MV-4-11 (cell line): ENCODE measurements at places on chromosomes 2 and 18.

DNA sequence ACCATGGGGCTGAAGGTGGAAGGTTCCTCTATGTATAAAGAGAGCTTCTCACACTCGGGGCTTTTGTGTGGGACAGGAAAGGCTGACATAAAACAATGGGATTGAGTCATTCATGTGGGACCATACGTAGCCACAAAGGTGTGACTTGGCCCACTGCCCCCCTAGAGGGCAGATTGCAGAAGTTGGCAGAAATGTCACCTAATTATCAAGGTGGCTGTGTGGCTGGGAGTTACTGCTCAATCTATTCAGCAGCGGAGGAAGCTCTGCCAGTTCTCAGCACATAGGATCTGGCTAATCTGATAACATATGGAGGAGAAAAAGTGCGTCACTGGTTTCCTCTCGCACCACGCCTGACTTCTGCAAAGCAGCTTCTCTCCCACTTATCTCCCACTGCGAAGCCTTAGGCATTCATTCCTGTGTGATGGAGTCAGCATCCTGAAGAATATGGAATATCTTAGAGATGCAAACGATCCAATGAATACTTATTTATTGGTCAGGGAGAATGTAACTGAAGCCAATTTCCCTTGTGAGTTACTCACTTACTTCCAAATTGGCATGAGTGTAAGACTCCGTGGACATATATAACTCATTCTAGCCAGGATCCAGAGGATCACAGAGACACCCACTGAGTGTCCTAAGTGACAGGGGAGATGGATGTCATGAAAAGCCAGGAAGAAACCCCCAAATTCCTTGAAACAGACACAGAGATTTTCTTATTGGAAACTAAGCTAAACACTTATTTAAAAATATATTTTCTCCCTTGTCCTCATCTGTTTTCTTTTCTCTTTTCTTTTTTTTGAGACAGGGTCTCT is 344.8 kb downstream of the TGIF1 start:
- no peak for DNase-seq

DNA sequence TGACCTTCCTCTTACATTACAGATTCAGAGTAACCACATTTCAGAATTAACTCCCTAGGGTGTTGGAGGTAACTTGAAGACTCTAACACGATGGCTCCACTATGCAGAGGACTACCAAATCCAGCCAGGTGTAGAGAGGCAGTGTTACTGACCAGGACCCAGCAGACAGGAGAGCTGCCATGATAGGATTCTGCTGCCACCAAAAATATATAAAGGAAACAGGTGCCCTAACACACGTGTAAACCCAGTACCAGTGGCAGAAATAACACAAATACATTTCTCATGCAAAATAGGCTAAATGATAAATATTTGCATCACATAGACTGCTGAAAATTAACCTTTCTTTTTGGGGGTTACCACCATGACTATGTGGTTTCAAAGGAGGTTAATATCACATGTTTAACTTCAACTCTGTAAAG is 7.0 kb downstream of the ZBTB14 start:
- DNase-seq, result no peak

GRCh38 chr18:50117863-50118262 is 77.1 kb downstream of the MYO5B start:
- DNase-seq, result no peak

DNA sequence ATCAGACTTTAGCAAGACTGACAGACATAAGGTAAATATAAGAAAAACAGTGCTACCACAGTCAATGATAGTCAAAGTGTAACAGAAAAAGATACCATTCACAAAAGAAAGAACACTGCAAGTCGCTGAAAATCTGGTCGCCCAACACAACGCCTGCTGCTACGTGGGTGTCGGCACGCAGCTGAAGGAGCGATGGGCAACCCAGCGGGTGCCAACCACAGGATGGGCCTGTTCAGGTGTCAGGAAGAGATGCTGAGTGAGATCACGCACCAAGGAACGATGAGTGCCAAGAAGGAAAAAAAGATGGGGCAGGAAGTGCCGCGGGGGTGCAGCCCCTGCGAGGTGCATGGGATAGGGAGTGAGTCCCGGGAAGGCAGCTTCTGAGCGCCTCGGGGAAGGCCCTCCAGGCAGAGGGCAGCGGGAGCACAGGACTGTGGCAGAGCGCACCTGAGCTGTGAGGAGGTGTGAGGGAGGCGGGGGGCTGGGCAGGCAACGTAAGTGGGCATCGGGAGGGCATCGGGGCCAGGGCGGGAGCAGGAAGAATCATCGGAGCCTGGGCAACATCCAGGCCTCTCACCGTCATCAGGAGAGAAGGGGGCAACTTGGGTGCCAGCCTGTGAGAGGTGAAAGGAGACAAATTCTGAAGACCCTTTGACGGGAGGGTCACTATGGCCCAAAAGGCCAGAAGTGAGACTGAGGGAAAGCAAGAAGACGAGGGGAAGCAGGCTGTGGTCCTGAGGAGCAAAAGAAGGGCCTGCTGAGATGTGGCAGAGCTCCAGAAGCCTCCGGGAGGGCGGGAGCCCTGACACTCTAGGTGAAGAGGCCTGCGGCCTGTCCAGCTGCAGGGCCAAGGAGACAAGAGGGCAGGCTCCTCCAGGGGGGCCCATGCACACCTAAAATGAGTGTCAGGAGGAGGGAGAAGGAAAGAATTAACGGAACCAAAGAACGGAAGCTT is 14.8 kb upstream of the MTERF4 start:
- no peak for DNase-seq

DNA sequence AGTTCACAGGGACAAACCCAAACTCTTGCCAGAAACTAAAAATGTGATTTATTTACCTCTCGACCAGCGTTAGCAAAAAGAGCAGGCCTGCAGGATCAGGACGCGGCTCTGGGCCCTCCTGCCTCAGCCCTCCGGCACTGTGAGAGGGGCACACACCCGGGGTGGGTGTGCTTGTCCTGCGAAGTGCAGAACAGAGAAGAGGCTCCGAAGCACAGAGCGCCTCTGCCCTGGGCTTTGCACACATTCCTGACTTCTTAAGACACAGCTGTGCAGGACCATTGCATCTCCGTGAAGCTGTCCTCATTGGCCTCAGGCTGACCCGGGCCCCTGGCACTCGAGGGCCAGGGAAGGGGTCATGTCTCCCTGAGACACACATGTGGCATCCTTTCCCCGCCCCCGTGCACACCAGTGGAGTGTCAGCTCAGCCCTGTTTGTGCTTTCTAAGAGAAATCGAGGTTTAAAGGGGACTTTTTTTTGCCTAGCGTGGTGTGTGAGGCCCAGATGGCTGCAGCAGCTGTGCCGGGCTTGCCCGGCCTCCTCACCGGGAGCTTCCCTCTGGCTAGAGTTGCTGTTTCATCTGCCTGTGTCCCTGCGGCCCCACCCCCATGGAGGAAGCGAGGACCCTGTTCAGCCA is 9.9 kb upstream of the NFATC1 start:
- no peak for DNase-seq

DNA sequence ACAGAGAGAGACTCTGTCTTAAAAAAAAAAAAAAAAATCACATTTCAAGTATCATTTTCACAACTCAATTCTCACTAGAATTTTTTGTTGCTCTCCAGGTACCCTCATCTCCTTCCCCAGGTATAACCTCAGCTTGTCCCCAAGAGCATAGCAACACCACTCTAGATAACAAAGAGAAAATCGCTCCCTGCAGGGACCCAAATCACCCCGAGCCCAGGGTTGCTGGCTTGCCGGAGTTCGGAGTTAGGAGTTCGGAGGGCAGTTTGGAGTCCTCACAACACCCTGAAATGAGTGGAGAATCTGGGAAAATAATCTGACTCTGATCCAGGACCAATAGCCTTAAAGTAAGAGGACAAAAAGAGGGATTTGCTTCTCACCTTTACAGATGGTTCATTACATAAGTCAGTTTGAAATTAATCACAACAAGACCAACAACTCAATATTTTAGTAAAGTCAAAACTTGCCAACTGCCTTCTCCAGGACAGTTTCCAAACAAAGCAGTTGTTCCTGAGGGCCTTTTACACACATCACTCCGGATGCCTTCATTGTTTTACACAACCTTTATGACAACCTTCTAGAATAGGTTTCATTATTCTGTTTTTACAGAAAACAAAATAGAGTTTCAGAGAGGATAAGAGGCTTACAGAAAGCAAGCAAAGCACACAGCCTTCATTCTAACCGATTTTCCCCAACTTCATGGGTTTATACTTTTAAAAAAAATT is 59.1 kb downstream of the C2orf76 start:
- no peak for DNase-seq

GRCh38 chr2:127626175-127626574 is 19.8 kb upstream of the GPR17 start:
- no peak for DNase-seq

GRCh38 chr2:120656273-120656950 is 79.3 kb upstream of the GLI2 start:
- DNase-seq, result no peak

DNA sequence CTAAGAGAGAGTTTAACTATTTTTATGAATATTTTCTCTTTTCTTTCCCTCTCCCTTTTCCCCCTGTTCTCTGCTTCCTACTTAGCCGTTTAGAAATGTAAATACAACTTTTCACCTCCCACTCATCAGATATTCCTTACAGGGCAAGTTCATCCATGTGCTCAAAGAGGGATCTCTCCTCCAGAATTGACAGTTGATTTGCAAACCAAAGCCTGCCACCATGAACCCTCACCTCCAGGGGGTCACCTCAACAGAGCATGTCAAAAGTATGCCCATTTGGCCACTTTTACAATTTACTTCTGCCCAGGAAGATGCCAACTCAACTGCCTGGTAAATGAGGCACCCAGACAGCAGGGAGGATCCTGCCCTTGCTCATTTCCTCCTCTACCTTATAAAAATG is 149.2 kb upstream of the GYPC start:
- no peak for DNase-seq

DNA sequence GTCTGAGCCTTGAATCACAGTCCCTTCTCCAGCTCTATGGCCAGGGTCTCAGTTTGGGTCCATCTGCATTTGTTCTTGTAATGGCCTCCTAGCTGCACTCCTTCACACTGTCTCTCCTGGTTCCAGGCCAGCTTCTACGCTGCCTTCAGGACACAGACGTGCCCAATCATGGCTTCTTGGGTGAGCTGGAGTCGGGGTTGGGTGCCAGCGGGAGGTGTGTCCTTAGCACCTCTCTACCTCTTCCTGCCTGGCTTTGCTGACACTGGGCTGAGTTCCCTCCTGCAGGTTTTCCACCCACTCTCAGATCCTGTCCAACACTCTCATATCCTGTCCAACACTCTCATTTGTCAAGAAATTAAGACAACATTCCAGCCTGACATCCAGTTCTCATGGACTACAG is 9.6 kb downstream of the TRPM8 start:
- no peak for DNase-seq

GRCh38 chr2:239747274-239747673 is 277.9 kb downstream of the NDUFA10 start:
- no peak for DNase-seq

DNA sequence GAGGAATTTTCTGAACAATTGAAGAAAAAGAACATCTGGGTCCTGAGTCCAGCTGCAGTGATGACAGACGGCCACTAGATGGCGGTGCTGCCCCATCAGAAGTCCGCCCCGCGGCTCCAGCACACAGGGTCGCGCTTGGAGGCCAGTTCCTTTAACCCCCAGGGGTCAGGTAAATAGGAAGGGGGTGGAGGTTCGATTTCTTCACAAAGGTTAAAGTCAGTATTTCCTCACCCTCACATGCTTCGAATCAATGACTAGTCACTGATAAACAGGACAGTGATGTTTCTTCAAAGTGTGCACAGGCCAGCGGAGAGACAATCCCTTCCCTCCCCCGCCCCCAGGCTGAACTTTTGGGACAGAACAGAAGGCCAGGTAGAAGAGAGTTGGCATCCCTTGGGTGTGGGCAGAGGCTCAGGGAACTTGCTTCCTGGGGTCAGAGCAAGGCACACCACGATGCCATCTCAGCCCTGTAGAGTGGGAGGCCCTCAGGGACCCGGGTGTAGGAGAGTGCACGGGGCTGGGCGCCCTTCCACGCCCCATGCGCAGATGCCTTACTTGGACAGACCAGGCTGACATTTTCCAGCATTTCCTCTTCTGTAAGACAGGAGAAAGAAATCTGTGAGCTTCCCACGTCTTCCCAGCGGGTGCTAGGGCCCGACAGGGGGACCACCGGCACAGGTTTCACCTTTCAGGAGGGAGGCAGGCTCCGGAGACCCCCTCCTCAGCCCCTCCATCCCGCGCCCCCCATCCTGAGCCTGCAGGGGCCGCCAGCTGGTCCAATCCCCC is 722 bp downstream of the APOB start:
- DNase-seq, result peak; percentile 21

DNA sequence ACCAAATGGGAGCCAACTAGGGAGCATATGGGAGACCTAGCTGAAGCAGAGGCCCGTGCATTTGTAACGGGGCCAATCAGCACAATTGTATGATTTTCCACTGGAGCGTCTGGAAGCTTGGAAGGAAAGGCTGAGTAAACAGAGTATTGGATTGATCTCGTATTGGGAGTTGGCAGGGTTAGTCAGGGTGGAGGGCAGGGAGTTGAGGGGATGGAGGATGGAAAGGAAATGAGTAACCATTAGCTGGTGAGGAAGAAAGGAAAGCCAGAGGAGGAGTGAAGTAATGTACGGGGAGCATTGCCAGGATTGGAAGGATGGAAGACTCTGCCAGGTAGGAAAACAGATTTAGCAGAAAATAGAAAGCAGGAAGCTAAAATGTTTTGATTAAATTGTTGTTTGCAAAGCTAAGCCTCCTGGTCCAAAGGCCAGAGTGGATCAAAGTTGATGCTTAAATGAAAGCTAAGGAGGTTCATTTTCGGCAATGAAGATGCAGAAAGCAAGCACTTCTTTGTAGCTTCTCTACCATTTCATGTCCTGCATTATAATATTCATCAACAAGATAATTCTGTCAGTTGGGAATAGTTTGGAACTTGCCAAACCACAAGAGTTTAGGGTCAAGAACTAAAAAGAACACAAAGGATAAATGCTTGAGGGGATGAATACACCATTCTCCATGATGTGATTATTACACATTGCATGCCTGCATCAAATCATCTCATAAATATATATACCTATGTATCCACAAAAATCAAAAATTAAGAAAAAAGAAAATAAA is 75.6 kb upstream of the TTN start:
- DNase-seq, result no peak

DNA sequence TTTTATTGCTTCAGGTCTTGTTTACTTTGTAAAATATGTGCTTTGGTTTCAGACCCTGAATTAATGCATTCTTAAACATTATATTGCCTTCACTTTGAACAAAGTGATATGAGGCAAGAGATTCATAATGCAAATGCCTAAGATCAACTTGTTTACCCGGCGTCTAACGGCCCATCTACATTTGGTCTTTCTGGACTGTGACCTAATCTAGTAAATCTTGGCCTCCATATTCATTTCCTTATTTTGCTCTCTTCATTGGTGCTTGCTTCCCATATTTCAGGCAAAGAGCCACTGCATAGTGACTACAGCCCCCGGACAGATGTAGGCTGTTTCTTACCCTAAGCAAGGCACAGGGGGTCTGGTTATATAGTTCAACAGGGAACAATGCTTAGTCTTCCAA is 53.0 kb upstream of the SLC39A10 start:
- peak; percentile 84 for DNase-seq

DNA sequence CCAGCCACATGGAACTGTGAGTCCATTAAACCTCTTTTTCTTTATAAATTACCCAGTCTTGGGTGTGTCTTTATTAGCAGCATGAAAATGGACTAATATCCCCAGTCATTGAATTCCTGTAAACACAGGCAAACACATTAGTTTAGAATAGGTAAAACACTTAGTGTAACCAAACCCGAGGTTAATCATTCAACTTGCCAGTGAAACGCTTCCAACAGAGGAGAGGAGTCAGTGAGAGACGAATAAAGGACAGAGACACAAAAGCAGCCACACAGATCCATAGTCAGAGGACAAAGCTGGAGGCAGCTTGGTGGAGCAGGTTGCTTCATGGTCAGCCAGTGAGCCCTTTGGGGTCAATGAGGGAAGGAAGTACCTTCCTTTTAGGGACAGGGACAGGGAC is 348.1 kb downstream of the TGIF1 start:
- no peak for DNase-seq

GRCh38 chr2:239444626-239445577 is 44.1 kb upstream of the HDAC4 start:
- peak; percentile 75 for DNase-seq
